ENCODE measurements at places on chromosomes 2 and 18.
A peak's percentile ranks its signal among the peaks of the same experiment; 100 is the strongest.

GRCh38 chr2:238138331-238139195 is at the start of gene KLHL30:
Gene KLHL30, plus strand, starts transcription at chr2:238138668. Its CDS starts 2,087 bp downstream, at chr2:238140755.
- no peak for DNase-seq

DNA sequence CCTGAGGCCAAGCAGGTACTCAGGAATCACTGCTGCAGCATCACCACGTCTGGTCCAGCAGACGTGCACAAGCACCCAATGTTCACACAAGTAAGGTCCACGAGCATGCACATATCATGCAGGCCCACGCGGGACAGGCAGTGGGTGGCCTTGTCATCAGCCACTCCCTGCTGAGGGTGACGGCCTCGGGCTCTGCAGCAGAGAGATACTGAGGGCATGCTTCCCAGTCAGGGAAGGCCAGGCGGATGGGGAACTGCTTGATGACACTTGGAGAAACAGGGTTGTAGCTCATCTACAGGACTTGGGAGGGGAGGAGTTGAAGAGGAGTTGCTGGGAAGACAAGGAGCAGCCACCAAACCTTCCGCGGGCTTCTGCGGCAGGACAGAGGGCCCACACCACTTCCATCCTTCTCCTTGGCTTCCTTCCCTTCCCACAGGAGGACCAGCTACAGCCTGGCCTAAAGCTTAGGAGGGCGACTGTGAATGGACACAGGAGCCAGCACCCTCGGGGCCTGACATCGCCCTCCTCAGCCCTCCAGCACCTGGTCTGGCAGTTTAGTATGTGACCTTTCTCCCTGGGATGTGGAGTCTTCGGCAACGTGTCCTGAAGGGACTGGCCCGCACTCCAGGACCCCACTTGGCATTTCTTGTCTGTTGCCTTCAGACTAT is 15.2 kb downstream of the MFSD2B start:
- no peak for DNase-seq

- DNase-seq: no peak
Observed at GRCh38 chr2:51790854-51791253, 758.9 kb upstream of the NRXN1 start.

DNA sequence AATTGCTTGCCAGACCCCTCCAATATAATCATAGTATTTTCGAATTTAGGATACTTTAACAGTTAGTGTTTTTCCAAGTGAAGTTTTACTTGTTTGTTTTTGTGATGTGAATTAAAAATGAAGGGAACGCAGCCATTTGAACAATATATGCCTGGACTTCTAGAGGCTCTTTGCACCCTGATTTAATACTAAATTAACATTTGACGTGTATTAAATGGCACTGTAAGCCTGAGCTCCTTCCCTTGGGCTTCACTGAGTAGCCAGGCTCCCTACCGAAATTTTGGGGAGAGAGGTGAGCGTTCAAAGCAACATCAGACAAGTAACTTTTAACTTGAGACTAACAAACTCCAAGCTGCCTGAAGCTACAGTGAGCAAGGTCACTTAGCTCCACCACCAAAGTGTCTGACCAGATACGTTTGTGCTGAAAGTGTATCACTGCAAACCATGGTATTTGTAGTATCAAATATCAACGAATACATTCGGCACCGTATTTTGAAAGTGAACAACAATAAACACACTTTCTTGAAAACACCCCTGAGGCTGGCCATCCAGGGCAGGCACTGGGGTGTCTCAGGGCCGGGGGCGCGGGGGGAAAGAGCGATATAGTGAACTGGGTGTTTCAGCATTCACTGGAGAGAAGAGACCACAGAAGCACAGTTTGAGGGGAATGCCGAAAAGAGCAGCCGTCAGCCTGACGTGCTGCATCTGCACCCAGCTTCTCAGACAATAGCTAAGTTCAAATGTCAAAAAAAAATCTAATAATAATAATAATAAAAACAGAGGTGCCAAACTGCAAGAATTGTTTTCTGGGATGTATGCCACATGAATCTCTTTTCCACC is 7.7 kb upstream of the POU3F3 start:
- no peak for DNase-seq

DNA sequence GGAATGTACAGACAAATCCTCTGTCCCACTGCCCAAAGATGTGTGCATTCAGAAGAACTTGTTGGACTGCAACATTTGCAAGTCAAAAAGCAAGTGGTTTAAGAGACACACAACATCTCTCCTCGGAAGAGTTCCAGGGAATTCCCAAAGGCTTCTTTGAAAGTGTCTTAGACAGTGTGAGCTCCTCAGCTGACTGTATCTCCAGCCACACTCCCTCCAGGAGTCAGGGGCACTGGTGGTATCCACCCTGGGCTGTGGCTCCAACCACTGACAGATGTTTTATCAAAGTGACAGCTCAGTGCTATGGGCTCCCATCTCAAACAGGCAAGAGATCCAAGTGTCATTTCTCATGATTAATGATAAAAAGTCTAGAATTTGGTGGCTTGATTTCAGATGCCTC is 48.5 kb downstream of the ALK start:
- DNase-seq: no peak

DNA sequence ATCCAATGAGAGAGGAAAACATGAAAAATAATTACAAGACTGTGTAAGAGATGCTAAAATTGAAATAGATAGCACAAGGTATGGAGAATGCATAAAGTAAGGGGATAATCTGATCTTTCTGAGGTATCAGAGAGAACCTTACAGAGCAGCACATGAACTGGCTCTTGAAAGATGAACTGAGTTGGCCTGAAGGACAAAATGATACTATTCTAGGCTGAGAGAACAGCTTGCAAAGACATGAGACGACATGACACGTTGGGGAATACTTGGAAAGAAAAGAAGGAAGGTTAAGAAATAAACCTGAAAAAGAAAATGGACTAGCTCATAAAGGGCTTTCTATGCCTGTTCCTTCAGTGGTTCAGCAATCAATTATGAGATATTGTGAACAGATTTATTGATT is 152.7 kb upstream of the MYO3B start:
- DNase-seq: no peak

- no peak for DNase-seq
Observed at GRCh38 chr18:34976534-34976898, 64.7 kb upstream of the MAPRE2 start.

- DNase-seq: no peak
Observed at GRCh38 chr2:188784269-188784762, 189.9 kb upstream of the COL3A1 start.

DNA sequence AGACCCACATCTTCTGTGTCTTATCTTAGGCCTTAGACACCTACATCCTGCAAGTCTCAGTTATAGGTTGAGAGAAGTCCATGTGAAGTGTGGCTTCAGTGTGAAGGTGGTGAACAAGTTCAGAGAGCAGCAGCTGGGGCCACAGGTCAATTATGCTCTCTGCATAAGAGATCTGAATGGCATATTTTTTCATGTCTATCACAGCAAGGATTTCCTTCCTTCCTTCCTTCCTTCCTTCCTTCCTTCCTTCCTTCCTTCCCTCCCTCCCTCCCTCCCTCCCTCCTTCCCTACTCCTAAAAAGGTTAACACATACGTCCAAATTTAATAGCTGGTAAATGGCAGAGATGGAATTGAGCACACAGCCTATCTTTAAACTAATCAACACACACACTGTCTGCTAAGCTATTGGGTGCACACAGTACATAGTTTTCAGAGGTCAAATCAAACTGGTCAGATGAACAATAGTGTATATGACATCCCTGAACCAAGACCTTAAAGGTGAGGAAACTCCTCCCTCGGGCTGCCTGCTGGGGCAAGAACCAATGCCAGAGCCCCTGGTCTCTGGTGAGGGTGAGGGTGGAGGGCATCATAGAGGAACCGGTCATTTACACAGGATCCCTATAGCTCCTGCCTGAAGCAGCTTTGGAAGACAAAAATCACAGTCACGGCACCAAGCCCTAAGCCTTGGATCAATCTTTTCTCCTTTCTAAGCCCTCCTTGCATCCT is 240.9 kb downstream of the ICOS start:
- no peak for DNase-seq

GRCh38 chr2:23772684-23773083 is 154.2 kb downstream of the ATAD2B start:
- peak; percentile 62 for DNase-seq

DNA sequence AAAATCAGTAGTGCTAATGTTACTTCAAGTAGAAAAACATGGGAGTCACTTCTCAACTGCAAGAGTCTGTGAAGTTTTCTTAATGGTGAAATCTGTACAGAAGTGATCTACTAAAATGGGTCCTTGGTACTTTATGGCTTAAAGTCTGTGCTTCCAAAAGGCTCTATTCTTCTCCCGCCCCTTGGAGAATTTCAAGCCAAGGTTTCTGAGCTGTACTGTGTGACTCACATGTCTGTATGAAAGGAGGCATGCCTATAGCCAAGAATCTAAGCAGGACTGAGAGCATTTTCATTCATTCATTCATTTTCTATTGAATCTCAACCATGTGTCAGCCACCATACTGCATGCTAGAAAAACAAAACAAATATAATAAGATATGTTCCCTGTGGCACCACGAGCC is 19.8 kb upstream of the DDX18 start:
- DNase-seq: no peak

GRCh38 chr2:29485631-29486030 is 370.4 kb downstream of the CLIP4 start:
- no peak for DNase-seq

- no peak for DNase-seq
Observed at GRCh38 chr18:28005164-28005563, 171.8 kb downstream of the CDH2 start.

DNA sequence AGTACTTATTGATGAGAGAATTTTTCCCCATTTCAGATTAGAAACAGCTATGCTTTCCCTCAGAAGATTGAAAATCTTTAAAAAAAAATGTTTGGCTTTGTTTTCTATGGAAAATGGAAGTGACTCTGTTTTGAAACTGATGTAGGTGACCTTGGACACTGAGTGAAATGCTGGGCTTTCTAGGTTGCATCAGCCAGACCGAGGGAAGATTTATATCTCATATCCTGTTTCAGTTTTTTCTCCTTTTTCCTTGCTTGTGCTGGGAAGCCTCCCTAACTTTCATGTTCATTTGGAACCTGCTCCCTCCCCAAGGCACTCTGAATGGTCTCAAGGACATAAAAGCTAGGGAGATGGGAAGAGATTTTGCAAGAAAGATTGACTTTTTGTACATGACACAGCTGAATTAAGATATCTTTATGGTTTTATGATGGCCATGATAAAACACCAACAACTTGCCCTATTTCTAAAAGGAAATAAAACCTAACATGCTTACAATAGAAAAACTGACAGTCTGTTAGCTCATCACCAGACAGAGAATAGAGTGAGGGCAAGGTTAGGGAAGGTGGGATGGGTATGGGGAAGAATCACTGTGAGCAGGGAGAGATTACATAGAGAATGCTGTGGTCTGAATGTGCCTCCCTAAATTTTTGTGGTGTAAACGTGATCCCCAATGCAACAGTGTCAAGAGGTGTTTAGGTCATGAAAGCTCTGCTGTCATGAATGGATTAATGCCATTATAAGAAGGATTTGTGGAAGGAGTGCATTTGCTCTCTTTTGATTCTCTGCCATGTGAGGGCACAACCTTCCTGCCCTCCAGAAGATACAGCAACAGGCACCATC is 249.7 kb downstream of the TPGS2 start:
- no peak for DNase-seq

- DNase-seq: no peak
Observed at GRCh38 chr2:237326266-237327171, 87.4 kb downstream of the COL6A3 start.

DNA sequence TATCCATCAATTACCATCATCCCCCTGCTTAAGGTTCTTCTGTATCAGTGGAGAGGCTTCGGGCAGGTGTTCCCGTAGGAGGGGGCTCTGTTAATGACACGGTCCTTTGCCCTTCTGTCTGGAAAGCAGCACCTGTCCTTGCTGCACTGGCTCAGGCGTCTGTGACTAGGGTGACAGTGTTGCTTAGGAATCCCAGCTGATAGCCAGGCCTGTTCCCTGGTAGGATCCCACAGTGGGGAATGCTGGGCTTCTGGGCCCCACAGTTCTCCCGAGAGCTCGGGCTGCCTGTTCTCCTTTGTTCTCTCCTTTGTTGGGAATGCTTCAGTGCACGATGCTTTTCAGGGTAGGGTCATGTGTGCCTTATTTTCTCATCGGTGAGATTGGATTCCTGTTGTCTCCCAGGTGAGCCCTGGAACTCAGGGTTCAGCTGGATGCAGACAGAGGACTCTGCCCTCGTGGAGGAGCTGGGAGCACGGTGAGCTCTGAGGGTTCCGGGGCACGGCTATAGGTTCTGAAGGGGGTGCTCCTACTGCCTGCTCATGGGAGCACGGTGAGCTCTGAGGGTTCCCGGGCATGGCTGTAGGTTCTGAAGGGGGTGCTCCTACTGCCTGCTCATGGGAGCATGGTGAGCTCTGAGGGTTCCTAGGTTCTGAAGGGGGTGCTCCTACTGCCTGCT is 9.6 kb downstream of the SNTG2 start:
- no peak for DNase-seq

- no peak for DNase-seq
Observed at GRCh38 chr18:79726721-79727120, 47.1 kb downstream of the CTDP1 start.

DNA sequence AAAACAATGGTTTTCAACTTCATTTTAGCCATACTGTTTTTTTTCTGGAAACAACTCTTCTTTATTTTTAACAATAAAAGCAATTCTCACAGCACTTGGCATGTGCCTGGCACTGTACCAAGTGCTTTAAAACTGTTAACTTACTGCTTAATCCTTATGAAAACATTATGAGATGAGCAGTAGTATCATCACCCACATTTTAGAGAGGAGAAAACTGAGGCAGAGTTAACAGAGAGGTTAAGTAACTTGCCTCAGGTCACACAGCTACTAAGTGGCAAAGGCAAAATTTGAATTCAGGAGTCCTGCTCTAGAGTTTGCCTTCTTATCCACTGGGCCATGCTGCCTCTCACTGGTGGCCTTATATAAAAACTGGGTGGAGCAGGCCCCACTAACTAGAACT is 23.2 kb downstream of the CTIF start:
- DNase-seq: no peak

- peak; percentile 70 for DNase-seq
Observed at GRCh38 chr2:37890893-37891495, 34.1 kb upstream of the RMDN2 start.

DNA sequence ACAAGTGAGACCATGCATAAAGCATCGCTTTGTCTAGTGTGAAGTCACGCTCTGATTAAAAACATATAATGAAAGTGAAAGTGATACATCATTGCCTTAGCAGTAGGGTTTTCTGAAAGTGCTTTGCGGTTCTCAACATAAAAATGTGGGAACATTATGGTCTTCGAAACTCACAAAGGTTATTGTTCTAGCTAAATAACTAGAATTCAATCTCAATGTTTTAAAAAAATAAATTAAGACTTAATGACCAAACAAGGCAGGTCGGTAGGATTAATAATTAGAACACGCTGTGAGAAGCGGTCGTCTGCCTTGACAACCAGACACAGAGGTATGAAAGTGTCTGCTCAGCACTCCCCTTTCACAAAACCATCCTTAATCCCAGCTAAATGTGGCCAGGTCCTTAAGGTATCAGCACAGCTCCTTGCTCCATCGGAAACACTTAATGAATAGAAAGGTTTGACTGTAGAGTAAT is 42.2 kb downstream of the KLHL14 start:
- peak; percentile 45 for DNase-seq

DNA sequence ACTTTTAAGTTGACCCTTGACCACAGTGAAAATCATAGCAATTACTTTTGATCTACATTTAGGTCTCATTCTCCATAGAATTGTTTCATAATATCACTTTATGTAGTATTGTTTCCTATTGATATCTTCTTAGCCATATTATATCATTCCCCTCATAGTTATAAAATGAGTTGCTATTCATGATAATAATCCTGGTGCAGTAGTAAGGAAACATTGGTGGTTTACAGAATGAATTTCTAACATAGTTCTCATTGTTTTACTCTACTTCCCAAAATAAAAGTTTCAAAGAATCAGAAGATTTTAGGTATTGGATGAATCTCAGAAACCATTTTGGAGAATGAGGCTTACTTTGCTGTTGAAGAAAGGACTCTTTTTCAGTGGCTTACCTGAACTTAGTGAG is 246.0 kb downstream of the PARD3B start:
- no peak for DNase-seq

All from OCI-LY7 (cell line).